ENCODE measurements at places on chromosomes 6 and 20.

GRCh38 chr20:54515793-54516628 is 40.6 kb downstream of the DOK5 start:
- no peak for DNase-seq

- DNase-seq = no peak
Observed at GRCh38 chr6:15376900-15377487, 131.1 kb downstream of the JARID2 start.

- DNase-seq = no peak
Observed at GRCh38 chr6:6635869-6636268, 47.3 kb downstream of the LY86 start.

DNA sequence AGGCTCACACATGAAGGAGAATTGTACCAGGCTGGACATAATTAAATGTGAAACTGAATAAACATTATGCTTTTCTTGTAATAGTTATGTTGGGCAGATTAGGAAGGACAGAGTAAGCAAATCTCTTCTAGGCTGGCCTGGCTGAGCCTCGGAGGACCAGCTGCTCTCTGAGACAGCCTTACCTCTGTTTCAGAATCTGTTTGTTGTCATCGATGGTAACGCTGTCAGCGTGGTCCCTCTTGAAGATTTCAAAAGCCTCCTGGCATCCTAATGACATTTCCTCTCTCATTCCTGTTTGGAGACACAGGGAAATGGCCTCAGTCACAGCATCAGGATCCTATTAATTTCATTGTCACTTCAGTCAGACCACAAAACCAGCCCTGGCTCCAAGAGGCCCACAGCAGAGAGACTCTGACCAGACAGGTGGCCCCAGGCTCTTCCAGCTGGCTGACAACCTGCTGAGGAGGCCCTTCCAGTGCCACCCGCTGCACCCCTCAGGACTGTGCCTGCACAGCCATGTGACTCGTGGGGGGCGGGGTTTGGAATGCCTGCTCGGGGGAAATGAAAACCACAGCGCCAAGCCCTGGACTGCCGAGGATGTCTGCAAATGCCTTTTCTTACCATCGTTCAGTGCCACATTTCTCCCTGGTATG is 108.5 kb upstream of the KCNK16 start:
- DNase-seq = no peak

GRCh38 chr6:11263291-11263775 is 30.9 kb upstream of the NEDD9 start:
- DNase-seq = no peak

All from stimulated activated CD8-positive, alpha-beta memory T cell treated with anti-CD3 and anti-CD28 coated beads, Interleukin-7, amount 100 ng/mL, for 48 hours (primary cell).